ENCODE measurements at places on chromosomes 11 and 22.

GRCh38 chr11:11253497-11253896, 99.6 kb downstream of the CSNK2A3 start:
- DNase-seq = no peak

DNA sequence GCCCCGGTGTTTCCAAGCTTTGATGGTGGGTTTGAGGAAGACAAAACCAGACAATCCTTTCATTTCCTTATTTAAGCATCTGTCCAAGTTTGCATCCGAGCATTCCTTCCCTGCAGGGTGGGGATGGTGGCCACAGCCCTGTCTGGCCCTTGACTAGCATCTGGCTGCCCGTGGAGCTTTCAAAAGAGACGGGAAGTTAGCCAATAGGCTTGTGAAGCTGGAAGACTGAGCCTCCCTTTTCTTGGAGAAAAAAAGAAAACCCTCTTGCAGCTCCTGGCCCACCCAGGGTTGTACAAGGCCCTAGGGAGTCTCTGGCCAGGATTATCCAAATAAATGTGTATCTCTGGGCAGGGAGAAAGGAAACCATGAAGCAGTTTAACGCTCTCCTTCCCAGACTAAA, 60.6 kb downstream of the MICAL2 start:
- DNase-seq = no peak

- no peak for DNase-seq
Measured at GRCh38 chr11:133840479-133840941, 4.8 kb downstream of the SPATA19 start.

DNA sequence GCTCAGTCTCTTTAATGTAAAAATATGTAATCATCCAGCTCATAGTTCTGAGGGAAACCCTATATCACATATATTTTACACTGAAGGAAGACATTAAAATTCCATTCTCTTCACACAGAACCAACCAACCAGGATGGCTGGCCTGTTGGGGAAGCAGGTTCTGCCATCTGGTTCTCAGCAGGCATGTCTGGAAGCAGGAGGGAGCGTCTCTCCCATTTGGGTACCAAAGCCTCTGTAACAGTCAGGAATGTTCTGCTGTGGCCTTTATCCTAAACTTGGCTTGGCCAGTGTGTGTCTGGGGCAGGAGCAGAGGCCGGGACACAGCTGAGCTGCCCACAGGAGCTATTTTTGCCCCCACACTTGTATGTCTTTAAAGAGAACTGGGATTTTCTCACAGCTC, 29.2 kb downstream of the SGSM3 start:
- DNase-seq = no peak

DNA sequence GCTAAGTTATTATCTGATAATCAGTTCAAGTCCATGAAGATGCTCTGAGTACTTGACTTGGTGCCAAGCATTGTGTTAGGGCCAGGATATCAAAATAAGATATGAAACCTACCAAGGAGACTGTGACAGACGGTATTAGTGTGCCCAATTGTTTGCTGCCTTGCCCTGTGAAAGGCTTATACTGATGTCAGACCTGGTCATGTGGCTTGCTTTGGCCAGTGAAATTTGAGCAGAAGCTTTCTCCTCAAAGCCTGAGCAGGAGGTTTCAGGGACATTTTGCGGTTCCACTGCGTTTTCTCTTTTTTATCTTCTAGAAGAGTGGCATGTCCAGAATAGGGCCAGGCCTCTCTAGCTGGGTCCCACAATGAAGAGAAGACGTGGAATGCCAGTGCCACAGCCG, 15.8 kb upstream of the PKNOX2 start:
- DNase-seq = no peak

- no peak for DNase-seq
Measured at GRCh38 chr11:127379686-127380085, 379.1 kb upstream of the KIRREL3 start.

DNA sequence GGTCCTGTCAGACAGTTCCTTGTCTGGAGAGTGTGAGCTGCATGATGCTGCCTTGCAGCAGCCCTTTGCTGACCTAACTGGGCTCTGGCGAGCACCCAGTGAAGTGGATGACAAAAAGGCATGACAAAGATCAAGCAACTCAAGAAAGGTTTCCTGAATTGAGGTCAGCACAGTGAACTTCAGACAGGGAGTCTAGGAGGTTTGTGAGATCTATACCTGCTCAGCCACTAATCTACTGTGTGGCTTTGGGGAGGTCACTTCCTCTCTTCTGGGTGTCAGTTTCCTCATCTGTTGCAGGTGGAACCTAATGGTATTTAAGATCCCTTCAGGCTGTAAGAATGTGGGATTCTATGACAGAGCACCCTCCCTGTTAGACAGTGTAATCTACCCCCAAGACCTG, 213.9 kb upstream of the NARS2 start:
- no peak for DNase-seq

GRCh38 chr11:72844356-72844755, 30.1 kb downstream of the ATG16L2 start:
- DNase-seq = no peak

- DNase-seq = no peak
Measured at GRCh38 chr11:8527939-8528338, 66.1 kb downstream of the STK33 start.

- no peak for DNase-seq
Measured at GRCh38 chr11:46615756-46616155, 1.3 kb downstream of the HARBI1 start.

DNA sequence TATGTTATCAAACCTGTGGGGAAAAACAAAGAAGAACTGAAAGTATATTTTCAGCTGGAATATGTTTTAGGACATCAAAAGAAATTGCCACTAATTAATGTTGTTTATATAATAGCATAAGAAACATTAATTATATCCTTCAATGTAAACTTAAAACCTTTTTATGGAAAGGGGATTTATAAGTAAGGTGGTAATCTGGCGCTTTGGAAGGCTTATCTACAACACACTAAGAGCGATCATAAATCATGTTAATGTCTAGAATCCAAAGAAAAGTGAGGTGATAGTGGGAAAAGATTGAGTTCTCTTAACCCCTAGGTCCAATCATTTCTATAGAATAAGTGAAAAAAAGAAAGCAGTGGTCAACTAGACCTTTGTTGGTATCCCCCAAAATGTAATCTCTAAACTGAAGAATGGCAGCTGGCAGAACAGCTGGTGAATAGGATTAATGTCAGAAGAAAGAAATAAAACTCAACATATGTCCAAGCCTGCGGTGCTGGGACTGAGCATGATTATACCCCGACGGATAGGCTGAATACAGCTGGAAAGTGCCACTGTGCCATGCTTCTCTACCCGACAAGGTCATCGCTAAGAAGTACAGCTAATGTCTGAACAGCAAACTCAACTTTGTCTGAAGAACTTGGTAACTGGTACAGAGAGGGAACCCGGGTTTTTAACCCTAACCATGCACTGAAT, 64.0 kb downstream of the SOX6 start:
- DNase-seq = no peak

- no peak for DNase-seq
Measured at GRCh38 chr11:6594142-6594768, 9.2 kb downstream of the RRP8 start.

DNA sequence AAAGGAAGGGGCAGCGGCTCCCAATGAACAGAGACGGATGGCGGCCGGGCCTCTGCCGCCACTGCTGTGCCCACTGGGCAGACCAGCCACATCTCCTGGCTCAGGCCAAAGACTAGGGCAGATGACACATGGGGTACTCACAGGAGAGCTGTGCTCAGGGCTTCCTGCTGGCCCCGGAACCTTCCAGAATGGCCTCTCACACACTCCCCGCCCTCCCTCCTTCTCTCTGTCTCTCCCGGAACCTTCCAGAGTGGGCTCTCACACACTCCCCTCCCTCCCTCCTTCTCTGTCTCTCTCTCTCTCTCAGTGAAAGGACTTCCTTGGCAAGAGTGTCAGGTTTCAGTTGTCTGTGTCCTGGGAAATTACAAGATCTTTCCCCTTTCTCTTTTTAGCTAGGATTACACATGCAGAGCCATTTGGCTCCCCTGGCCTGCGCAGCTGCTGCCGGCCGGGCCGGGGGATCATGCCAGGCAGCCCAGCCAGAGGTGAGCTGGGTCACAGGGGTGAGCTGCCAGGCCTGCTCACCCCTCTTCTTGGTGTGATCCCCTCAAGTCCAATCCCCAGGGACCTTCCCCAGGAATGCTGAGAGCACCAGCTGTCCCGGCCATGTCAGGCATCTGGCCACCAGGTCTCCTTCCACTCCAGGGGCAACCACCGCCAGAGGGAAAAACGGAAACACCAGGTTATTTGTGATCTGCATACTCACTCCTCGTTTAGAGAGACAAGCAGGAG, 45.3 kb upstream of the ADA2 start:
- no peak for DNase-seq

DNA sequence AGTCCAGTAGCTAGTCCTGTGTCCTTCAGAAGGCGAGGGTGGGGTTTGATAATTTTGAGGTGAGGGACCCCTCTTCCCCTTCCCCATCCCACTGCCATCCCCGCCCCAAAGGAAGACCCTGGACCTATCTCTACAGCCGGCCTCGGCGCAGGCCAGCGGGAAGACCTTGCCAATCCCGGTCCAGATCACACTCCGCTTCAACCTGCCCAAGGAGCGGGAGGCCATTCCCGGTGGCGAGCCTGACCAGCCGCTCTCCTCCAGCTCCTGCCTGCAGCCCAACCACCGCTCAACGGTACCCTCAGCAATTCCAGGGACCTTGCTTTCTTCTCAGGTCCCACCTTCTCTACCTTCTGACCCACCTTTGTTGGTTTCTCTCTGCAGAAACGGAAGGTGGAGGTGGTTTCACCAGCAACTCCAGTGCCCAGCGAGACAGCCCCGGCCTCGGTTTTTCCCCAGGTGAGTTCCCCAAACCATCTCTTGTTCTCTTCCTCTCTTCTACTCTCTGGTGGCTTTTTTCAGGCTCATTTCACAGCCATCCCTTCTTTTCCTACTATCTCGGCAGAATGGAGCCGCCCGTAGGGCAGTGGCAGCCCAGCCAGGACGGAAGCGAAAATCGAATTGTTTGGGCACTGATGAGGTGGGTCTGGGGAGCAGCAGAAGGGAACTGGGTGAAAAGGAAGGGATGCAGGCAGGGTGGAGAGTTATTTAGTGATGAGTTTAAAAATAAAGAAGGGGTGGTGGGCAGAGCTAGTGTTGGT, 1.3 kb downstream of the KAT5 start:
- DNase-seq = no peak

- DNase-seq = no peak
Measured at GRCh38 chr11:71336176-71336995, 84.0 kb upstream of the SHANK2 start.

DNA sequence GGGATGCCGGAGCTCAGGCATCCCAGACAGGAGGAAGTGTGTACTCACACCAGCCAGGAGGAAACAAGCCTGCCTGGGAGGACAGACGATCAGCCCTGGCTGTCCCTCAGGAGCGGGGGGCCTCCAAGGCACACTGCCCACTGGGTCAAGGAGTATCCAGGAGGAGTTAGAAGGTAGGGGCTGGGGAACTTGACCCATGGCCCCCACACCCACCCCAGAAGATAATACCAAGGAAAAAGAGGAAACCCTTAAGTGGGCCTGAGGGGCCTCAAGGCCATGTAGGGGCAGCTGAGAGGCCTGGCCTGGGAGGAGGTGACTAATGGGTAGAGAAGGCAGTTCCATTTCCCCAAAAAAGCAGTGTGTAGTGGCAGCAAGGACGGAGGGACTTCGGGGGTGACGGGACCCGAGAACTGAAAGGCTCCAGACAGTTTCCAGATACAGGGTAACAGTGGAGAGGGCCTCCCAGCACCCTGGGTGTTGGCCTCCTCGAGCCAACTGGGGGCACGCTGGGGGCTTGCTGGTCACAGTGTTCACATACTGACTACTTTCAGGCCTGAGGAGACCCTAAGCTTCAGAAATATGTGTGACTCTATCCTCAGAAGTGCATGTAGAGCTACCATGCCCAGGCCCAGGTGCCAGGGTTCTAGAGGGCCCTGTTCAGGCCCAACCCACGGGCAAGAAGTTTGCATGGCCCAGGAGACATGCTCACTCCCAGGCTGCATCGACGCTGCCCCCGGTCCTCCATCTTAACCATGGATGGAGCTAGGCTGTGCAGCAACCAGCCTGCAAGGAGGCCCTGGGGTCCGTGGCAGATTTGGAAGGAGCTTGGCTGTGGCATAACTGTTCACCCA, 75.7 kb upstream of the PITPNB start:
- DNase-seq = no peak

DNA sequence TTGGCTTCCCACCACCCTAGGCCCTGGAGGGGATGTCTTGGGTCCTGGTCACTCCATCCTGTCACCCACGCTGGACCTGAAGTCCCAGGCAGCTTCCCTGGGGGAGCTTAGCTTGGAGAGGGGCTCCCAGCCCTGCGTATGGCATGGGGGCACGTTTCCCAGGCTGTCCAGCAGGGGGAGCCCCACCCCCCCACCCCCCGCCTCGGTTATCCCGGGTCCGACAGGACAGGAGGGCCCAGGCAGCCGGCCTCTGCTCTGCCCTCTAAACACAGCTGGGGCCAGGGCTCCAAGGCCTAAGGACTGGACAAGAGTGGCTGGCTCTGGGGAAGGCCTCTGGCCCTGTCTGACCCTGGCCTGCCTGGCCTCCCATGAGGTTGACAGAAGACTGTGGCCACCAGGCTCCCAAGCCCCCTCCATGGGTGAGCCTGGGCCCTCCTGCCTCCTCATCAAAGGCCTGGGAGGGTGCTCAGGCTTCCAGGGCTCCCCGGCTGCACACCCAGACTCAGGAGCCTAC, 104.8 kb downstream of the NECTIN1 start:
- no peak for DNase-seq

GRCh38 chr22:30697975-30698374, 3.3 kb downstream of the OSBP2 start:
- no peak for DNase-seq

- no peak for DNase-seq
Measured at GRCh38 chr11:21148376-21148775, 479.0 kb downstream of the NELL1 start.

- no peak for DNase-seq
Measured at GRCh38 chr11:69913591-69914285, 94.5 kb upstream of the FGF3 start.

DNA sequence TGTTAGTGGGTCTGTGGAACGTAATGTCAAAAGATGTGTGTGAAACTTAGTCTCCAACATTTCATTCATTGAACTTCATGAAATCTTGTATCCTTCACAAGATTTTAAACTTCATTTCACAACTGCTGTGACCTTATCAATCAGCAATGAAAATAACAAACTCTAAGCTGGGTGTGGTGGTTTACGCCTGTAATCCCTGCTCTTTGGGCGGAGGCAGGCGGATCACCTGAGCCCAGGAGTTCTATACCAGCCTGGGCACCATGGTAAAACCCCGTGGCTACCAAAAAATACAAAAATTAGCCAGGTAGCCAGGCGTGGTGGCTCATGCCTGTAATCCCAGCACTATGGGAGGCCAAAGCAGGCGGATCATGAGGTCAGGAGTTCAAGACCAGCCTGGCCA, 5.1 kb downstream of the CHKA start:
- no peak for DNase-seq
